ENCODE measurements at places on chromosomes 1 and 21.

- no peak for DNase-seq
Measured at GRCh38 chr1:1307261-1307922, 338 bp downstream of the ACAP3 start.

GRCh38 chr21:34838956-34839820, 170.4 kb downstream of the CLIC6 start:
- no peak for DNase-seq

- DNase-seq: no peak
Measured at GRCh38 chr1:203406446-203407045, 55.6 kb upstream of the FMOD start.

- DNase-seq: no peak
Measured at GRCh38 chr21:34533938-34534337, 21.9 kb upstream of the KCNE1 start.

- DNase-seq: no peak
Measured at GRCh38 chr1:165354739-165355138, 1.8 kb downstream of the LMX1A start.

GRCh38 chr1:177487481-177487880, 316.7 kb downstream of the BRINP2 start:
- no peak for DNase-seq

DNA sequence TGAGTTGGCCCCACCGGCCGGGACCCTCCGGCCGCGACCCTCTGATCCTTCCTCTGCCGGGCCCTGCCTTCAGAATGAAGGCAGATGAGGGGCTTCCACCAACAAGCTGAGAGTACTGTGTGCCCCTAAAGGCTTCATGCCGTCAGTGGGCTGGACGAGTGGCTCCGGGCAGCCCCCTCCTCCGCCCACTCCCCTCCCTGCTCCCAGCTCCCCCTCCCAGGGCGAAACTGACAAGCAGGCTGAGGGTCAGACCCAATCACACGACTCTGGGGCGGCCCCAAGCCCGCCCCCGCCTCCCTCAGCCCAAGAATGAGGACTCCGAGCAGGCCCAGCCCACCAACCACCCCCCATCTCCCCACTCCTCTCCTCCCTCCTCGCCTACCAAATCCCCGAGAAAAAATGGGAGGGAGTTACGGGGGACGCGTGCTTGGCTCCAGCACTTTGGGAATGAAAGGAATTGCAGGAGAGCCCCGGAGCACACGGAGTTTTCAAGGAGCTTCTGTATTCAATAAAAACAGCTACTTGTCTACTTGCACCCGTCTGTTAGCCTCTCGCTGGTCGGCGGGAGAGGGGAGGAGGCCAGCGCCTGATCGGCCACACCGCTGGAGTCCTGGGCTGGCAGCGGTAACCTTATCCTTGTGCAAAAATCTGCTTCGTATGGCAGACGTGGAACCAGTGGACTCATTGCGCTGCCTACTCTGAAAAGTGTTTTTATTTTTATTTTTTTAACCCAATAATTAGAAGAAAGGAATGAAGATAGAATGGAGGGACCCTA, at the start of gene COL11A1:
COL11A1 (minus strand) TSS at position 147 of the 775 bp plus-strand sequence. CDS start 344 bp downstream, outside the sequence.
- DNase-seq: no peak

- DNase-seq: peak; percentile 89
Measured at GRCh38 chr1:41955461-41956159, 36.9 kb upstream of the HIVEP3 start.

DNA sequence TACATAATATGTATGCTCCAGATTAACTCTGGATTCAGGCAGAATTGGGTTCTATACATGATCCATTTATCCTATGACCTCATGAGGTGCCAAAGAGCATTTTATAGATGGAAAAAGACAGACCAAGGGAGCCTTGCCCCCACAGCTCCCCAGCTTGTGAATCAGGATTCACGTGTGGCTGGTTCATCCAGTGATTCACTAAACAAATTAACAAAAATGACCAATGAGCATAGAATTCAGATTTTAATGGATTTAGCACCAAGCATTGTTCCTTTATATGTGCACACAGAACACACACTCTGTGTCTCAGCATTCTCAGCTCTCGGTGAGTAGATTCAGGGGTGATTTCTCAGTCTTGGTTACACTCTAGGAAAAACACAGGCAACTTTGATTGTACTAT, 51.7 kb upstream of the BARHL2 start:
- no peak for DNase-seq

DNA sequence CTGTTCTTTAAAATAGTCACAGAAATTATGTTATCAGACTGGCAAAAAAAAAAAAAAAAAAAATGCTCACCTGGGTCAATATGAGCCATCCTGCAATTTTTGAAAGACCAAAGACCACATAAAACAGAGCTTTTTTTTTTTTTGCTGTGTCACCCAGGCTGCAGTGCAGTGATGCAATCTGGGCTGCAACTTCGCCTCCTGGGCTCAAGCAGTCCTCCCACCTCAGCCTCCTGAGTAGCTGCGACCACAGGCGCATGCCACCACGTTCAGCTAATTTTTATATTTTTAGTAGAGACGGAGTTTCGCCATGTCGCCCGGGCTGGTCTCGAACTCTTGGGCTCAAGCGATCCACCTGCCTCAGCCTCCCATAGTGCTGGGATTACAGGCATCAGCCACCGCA, 62.8 kb downstream of the RGS13 start:
- no peak for DNase-seq

GRCh38 chr1:172826096-172826741, 167.3 kb downstream of the FASLG start:
- DNase-seq: no peak

- no peak for DNase-seq
Measured at GRCh38 chr1:248853663-248854375, 5.1 kb downstream of the ZNF692 start.
